ENCODE measurements at places on chromosomes 12 and 14. TPM values are rescaled to one million over a fixed set of nuclear protein-coding genes. Genes with fewer than 3 reads are reported as not detected.

FSCB gene
- total RNA-seq: not detected

AQP6 gene
- total RNA-seq: not detected

MORN3 gene
- 0.61 TPM for total RNA-seq

MAP3K12 gene
- 18.4 TPM for total RNA-seq

TAS2R46 gene
- 2.0 TPM for total RNA-seq

DNA sequence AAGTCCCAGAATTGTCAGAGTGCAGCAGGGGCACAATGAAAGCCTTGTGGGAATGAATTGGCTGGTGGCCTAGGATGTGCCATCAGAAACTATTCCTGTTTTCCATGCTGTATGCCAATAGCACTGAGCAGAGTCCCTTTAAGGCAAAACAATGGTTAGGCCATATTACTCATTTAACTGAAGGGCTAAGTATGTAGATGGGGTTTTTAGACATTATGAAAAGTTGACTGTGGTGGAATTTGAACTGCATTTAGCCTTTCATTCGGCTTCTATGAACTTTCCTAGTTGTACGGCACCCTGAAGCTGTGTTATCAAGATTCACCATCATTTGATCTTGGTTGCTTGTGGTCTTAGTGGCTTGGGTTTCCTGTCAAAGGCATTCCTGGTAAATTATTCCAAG is 24.8 kb downstream of the IL26 start:
- peak overlapping the region; percentile 16 for H3K4me3 ChIP-seq
- no peak for DNase-seq
- H3K27me3 ChIP-seq: no peaks in the 10 kb centered on the region
- H3K27ac ChIP-seq: peak overlapping the region; percentile 98
- peaks cover 78% of the 10 kb centered on the region for H3K4me1 ChIP-seq

GRCh38 chr14:80946187-80946586 is 4.6 kb upstream of the CEP128 start:
- H3K4me3 ChIP-seq: no peak overlapping the region
- peaks cover 1% of the 10 kb centered on the region for H3K36me3 ChIP-seq
